Stimulated activated CD4-positive, alpha-beta T cell treated with anti-CD3 and anti-CD28 coated beads, Interleukin-4, amount 100 ng/mL, for 4 hours (primary cell): ENCODE measurements at places on chromosomes 1 and 21.
A peak's percentile ranks its signal among the peaks of the same experiment; 100 is the strongest.

GRCh38 chr1:2604844-2605508, 18.4 kb downstream of the PRXL2B start:
- DNase-seq = no peak

DNA sequence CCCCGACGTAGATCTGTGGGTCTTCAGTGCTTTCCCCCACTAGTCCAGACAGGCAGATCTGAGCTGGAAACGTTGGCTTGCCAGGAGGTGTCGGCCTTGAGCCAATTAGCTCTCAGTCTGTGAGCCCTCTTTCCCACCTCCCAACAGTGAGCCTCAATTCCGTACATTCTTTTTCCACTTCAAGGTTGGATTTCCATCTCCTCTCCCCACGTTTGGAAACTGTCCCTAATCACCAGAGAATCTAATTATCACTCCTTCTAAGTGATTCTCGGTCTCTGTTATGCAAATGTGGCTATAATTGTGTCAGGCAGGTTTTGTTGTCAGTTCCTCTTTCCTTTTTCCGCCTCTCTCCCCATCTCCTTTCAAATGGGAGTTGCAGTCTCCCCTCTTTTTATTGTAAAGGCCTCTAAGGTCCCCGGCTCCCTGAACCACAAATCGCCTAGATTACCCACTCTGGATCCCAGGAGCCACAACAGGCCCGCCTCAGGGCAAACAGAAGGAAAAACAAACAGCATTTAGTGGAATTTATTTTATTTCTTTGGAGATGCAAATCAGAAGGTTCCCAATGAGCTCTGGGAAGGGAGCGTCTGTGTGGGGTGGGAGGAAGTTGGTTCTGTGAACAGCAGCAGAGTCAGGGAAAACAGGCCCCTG, 29.4 kb upstream of the LRRN2 start:
- no peak for DNase-seq

DNA sequence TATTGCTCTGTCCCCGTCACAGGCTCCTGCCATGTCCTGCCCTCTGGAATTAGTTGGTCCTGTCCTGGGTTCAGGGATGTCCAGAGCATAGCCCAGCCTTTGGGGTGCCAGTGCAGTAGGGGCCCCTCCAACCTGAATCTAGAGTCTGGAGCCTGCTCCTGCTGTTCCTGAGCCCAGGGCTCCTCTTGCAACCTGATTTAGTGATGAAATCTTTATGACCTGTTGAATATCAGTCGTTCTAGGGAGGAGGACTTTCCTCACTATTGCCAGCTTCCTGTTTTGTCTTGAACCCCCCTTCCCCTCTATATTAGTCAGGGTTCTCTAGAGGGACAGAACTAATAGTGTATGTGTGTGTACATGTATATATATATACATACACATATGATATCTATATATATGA, 42.5 kb upstream of the STUM start:
- DNase-seq = no peak

- no peak for DNase-seq
Measured at GRCh38 chr1:86641318-86641717, 63.1 kb upstream of the SH3GLB1 start.

DNA sequence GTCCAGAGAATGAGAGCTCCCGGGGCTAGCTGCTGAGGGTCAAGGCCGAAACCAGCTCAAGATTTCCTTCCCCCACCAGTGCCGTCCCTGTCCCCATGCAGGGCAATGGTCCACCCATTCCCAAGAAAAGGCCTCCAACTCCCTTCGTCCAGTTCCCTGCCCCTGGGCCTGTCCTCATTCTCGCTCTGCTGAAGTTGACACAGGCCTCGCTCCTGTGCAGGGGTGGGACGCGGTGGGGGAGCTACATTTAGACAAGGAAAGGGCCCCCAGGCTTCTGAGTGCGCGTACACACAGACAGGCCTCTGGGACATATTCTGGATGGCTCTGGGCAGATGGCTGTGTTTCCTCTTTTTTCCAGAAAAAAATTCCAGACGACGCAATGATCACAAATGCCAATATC, 188.3 kb downstream of the ETS2 start:
- no peak for DNase-seq

DNA sequence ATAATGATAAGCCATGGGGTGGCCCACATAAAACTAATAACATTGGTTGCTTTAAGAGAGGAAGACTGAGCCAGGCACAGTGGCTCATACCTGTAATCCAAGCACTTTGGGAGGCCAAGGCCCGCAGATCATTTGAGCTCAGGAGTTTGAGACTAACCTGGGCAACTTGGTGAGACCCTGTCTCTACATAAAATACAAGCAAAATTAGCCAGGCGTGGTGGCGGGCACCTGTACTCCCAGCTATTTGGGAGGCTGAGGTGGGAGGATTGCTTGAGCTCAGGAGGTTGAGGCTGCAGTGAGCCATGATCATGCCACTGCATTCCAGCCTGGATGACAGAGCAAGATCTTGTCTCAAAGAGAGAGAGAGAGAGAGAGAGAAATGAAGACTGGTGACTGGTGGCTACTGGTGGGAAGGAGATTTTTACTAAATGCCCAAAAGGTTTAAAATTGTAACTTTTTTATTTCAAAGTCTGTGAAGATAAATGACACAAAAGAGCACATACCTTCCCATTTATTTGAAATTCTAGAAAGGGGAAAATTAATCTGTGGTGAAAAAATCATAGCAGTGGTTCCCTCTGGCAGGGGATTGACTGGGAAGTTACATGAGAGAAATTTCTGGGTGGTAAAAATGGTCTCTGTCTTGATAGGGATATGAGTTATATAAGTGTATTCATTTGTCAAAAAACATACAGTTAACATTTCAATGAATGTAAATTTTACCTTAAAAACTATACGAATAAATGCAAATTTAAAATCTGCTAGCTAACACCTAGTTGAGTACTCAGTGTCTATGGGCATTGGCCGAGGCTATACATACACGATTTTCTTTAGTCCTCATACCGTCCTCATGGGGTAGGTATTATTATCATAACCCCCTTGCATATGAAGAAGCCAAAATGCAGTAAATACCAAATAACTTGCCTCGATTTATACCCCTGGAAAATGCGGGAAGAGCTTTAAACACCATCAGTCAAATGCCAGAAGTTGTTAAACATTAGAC, 2.2 kb upstream of the NBPF1 start:
- DNase-seq = no peak

- DNase-seq = no peak
Measured at GRCh38 chr1:182139496-182139895, 78.0 kb upstream of the ZNF648 start.

DNA sequence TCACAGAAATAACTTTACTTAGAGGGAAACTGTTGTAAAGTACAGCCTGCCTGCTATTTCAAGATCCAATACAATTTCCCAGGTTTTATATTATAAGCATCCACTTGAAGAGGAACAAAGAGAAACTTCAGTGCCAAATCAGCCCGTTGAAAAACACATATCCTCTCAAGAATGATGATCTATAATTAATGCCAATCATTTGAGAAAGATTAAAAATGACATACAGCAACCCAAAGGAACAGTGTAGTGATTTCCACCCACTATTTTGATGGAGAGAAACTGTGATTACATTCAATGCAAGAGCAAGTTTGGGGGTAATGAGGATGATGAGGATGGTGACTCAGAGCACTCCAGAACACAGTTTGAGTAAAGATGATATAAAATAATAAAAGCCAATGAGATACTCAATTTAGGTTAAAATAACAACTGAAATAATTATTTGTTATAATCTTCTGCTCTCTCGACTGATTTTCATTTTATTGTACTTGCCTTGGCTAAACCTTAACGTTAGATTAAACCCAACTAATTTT, 715.5 kb downstream of the NCAM2 start:
- no peak for DNase-seq

- no peak for DNase-seq
Measured at GRCh38 chr1:90622666-90623065, 94.4 kb downstream of the BARHL2 start.

DNA sequence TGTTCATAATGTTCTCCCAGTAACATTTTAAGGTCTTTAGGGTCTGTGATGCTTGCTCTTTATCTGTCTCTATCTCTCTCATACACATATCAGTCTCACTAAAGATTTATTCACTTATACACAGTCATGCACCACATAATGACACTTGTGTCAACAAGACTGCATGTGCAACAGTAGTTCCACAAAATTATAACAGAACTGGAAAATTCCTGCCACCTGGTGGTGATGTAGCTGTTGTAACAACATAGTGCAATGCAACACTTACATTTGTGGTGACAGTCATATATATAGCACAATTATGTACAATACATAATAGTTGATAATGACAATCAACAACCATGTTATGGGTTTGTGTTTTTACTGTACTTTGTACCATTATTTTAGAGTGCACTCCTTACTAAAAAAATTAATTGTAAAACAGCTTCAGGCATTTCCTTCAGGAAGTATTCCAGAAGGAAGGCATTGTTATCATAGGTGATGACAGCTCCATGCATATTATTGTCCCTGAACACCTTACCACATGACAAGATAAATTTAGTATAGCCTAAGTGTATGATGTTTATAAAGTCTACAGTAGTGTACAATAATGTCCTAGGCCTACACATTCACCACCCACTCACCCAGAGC, 8.1 kb downstream of the TDRD5 start:
- DNase-seq = no peak

- DNase-seq = peak; percentile 43
Measured at GRCh38 chr1:19664453-19665185, at the start of gene HTR6. Gene HTR6 (plus strand): TSS chr1:19664875. CDS start chr1:19665754, 879 bp downstream.

DNA sequence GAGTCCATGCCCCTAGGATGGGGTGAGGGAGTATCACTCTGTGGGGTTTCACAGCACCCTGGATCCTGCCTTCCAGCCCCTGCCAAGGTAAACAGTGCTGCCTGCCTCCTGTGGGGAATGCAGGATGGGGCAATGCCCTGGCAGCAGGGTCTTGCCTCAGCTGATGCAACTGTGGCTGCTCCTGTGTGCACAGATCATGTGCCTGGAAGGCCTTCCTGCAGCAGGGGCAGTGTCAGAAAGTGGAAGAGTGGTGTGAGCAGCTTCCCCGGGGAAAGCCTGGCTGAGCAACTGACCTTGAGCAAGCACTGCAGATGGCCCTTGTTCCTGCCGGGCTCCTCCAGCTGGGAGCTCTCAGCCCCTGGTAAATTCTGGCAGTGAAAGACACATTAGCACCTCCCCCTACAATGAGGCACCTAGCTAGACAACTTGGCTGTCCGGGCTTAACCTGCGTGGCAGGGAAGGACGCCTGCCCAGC, 9.9 kb downstream of the TOR3A start:
- no peak for DNase-seq

DNA sequence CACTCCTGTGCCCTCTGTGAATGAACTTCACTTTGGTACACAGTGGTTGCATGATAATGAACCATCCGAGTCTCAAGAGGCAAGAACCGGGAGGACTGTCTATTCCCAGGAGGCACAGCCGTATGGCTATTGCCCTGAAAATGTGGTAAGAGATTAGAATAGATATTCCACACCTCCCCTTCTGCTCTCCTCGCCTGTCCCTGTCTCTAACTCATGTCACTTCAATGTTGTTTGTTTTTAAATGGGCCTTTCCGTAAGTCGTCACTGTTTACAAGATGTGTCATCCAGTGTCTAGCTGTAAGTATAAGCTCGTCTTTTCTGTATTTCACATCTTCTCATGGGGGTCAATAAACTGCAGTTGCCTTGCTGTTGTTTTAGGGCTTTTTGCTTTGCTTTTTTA, 122.2 kb downstream of the PATJ start:
- no peak for DNase-seq

GRCh38 chr1:60949154-60949825, 133.1 kb upstream of the NFIA start:
- no peak for DNase-seq

- DNase-seq = no peak
Measured at GRCh38 chr21:35011681-35012080, 37.4 kb downstream of the RUNX1 start.

DNA sequence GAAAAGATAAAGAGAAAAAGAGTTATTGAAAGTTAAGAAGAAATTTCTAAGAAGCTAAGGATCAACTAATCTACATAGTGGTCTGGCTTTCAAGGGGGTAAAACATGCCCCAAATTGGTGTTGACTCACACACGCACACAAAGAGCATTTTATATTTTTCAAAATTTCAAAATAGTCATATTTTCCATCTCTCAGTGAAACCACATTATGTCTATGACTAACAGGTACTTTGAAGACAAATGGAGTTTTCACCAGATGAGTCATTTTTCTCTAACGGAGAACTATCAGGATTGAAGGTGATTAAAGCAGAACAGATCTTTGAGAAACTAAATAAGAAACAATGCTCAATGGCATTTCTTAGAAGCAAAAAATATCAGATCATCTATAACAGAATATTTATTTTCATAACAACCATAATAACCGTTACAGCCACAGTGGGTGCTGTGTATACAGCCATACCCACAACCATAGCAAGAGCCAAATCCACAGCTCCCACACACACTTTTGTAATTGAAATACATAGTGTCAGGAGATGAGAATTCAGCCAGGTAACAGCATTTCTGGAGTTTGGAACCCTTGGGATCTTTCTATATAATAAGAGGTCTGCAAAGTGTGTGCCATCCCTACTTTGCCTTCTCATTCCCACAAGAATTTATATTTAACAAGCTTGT, at the start of gene KRTAP21-3:
KRTAP21-3 (minus strand) TSS at position 539 of the 671 bp plus-strand sequence; CDS start at position 521, 18 bp downstream.
- no peak for DNase-seq
